ENCODE measurements at places on chromosomes 6 and 20.
A peak's percentile ranks its signal among the peaks of the same experiment; 100 is the strongest.

- DNase-seq: no peak
Observed at GRCh38 chr6:36924778-36925374, 29.7 kb upstream of the PI16 start.

DNA sequence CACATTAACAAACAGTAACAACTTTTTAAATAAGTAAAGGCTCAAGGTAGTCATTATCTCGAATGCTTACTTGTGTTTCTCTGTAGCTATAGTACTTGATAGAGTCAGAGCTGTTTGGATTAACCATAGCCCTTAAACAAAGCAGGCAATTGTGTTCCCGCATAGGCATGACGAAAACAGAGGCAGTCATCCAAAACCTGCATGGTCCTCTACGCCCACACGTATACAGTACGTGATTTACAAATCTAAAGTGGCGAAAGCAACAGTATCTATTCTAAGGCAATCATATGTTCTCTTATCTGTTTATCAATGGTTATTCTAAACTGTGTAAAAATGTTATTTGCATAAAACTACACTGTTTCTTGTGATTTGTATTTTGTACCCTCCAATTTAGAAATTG lies 31.8 kb downstream of the HFE start:
- no peak for DNase-seq

- no peak for DNase-seq
Observed at GRCh38 chr6:14092838-14093789, 24.5 kb upstream of the CD83 start.

DNA sequence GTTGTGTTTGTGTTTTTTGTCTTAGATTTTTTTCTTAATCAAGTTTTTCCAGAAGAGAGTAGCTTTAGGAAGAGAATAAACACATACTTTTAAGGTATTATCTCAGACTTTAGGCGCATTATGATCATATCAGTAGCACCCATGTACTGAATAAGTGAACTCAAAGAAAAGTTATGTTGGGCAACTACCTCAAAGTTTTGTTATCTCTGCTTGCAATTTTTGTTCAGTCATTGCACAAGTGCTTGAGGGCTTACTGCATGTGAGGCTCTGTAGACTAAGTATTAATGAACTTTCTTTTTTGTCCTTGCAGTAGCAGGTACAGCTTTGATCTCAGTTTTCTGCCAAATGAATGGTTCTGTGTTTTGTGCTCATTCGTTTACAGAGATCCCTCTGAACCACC lies 189.0 kb downstream of the SLC16A10 start:
- no peak for DNase-seq

- no peak for DNase-seq
Observed at GRCh38 chr6:144647406-144647964, 362.4 kb downstream of the UTRN start.

- DNase-seq: peak; percentile 8
Observed at GRCh38 chr6:25788305-25788922, 33.9 kb downstream of the SLC17A4 start.

DNA sequence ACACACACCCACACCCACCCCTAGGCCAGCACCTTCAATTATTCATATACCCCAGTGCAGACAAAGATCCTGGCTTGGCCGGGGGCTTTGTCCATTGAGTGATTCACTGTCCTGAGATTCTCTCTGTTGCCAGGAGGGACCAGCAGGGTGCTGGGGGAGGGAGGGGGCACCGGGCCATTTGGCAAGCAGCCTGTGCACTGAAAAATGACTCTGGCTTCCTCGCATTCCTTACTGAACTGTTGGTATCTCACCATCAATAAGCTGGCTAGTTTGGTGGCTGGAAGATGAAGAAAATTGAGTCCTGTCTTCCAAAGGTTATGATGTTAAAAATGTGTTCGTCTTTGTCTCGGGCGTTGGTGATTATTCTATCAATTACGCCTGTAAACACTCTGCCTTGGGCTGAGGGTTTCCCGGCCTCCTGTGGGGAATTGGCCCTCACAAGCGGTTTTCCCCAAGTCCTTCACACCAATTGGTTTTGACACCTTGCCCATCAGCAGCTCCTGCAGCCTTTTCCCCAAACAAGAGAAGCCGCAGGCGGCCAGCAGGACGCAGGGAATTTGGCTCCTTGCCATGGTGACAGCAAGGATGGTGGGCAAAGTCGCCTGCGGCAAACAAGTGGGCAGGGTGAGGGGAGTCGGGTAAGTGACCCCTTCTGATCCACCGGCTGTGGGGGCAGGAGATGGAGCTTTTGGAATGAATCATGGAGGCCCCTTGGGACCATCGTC lies 4.9 kb downstream of the VSTM2L start:
- DNase-seq: peak; percentile 52

- no peak for DNase-seq
Observed at GRCh38 chr20:32635764-32636163, 38.0 kb downstream of the C20orf203 start.

- DNase-seq: no peak
Observed at GRCh38 chr6:31528821-31529328, at the start of gene MCCD1. Gene MCCD1, plus strand, starts transcription at chr6:31528962. Its CDS starts 53 bp downstream, at chr6:31529015.

GRCh38 chr6:72374857-72375256 lies 247.0 kb upstream of the KCNQ5 start:
- DNase-seq: no peak

- no peak for DNase-seq
Observed at GRCh38 chr20:54646156-54646517, 170.7 kb downstream of the DOK5 start.

DNA sequence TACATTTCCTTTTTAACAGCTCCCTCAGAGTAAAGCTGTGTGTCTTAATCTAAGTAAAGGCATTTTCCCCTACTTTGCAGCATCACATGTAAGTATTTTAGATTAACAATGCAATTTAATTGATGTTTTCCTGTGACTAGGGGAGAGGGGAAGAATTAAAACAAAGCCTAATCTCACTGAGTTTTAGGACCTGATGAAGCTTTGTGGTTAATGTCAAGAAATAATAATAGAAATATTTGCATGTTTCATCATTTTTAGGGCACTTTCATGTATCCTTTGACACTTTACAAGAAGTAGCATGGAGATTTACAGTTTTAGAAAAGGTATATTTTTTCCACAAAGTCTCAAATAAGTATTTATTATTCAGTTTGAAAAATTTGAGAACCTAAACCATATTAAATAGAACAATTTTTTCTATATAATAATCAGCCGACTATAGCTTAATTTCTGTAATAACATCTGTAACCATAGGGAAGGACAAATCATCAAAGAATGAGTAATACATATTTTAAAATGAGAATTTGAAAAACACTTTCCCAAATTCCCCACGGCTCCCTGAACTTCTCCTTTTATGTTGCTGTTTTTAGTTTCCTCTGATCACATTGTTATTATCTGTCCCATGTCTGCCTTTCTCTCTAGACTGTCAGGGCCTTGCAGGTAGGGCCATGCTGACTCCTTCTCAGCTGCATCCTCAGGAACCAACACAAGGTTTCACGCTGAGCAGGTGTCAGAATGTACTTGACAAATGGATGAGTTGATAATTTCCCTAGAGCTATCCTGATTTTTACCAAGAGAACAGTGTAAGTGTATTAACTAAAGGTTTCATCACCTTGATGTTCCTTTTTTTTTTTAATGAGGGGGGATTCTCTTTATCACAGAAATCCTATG lies 338.1 kb downstream of the SYNE1 start:
- DNase-seq: no peak

- DNase-seq: no peak
Observed at GRCh38 chr6:138499303-138500018, at the start of gene NHSL1. Gene NHSL1, minus strand, starts transcription at chr6:138499494. Its CDS starts 204 bp downstream, at chr6:138499290.

DNA sequence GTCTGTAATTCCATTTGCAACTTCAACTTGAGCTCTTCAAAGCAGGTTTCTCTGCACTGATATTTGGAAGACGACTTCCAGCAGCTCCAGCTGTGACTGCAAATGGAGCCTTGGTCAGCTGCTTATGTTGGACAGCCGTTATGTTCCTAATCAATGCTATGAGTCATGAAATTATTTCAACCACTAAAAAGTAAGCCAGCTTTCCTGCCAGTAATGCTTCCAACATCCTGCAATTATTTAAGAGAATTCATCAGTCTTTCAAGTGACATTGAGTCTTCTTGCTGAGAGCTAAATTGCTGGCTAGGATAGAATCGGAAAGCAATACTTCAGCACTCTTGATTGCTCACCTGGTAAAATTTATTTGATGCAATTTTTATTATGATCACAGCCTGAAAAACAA lies 375.7 kb downstream of the MMUT start:
- DNase-seq: no peak

GRCh38 chr20:53837126-53837826 lies 233.1 kb downstream of the BCAS1 start:
- no peak for DNase-seq

GRCh38 chr6:112155886-112156285 lies 68.5 kb downstream of the FAM229B start:
- DNase-seq: no peak

GRCh38 chr20:32368925-32369324 lies 10.8 kb downstream of the ASXL1 start:
- DNase-seq: no peak

- no peak for DNase-seq
Observed at GRCh38 chr6:25254671-25255070, 24.5 kb upstream of the CARMIL1 start.

DNA sequence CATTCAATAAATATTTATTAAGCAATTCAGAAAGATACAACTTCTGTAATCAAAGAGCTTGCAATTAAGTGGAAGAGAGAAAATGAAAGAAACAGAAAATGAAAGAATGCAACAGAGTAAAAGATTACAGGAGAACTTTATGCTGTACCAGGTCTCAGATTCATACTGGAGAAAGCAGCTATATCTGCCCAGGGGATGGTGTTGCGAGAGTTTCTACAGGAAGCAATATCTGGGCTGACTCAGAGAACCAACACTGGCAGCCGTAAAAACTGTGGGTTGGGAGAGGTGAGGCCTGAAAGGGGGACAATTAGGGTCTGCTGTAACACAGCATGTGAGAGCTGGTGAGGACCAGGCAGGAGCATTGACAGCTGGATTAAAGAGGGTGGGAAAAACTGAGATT lies 256.7 kb upstream of the TCF21 start:
- no peak for DNase-seq

GRCh38 chr6:33609528-33609927 lies 11.6 kb upstream of the ITPR3 start:
- no peak for DNase-seq

GRCh38 chr6:13159300-13159699 lies 169.0 kb downstream of the TBC1D7 start:
- no peak for DNase-seq

GRCh38 chr20:62208061-62208794 lies 11.8 kb downstream of the HRH3 start:
- no peak for DNase-seq

- DNase-seq: no peak
Observed at GRCh38 chr6:139161817-139162284, 27.0 kb downstream of the HECA start.

DNA sequence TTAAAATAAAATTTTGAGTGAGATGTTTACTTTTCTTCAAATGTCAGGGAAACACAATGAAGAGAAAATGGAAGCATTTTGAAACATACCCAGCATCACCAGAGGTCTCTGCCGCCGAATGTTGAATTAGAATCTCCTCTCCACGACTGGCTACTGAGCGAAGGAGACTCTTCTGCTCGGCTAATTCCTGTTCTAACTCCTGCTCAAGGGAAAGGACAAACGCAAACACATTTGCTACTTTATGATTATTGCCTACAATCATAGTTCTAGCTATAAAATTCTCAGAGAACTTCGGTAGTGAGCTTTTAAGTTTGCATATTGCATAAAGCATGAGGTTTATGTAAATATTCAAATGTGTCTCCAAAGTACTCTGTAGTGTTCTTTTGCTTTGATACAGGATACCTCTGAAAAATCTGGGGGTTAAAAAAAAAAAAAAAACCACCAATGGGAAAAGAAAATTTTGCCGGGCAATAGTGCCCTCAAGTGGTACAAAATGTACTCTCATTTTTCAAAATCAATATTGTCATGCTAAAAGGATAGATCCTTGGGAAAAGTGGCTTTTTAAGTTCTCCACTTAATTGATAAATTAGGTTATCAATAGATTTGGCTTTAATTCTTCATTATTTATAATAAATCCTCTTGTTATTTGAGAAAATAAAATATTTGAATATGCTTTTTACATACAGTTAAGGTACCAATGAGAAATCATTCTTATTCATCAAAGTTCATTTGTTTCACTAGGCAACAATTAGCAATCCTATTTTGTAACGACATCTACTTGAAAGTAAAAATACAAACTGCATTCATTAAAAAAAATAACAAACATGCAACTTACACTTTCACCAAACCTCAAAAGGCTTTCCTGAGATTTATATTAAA lies 369.0 kb downstream of the SYNE1 start:
- DNase-seq: no peak

DNA sequence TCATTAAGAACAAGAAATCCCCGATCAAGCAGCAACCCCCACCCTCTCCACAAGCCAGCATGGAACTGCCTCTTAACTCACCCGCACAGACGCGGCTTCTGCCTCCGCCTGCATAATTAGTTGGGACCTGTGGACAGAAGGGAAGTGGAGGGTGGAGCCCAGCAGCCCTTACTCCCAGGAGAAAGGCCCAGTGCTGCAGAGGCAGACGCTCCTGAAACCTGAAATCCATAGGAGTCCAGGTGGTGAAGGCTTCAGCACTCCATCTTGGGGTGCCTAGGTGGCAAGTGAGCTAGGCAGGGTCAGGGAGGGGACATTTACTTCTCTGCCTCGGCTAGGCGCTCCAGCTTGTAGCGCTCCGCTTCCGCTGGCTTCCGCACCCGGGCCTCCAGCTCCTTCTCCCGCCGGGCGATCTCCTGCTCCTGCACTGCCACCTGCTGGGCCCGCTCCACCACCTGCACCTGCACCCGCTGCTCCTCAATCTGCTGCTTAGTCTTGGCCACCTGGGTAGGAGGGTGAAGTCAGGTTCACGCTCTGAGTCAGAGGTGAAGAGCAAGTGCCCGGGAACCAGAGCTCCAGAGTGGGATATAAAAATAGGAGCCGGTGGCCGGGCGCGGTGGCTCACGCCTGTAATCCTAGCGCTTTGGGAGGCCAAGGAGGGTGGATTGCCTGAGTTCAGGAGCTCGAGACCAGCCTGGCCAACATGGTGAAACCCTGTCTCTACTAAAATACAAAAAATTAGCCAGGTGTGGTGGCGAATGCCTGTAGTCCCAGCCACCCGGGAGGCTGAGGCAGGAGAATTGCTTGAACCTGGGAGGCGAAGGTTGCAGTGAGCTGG lies 10.7 kb downstream of the TUBB start:
- no peak for DNase-seq

- DNase-seq: no peak
Observed at GRCh38 chr6:126812010-126812409, 306.5 kb upstream of the RSPO3 start.

- no peak for DNase-seq
Observed at GRCh38 chr6:139287868-139288267, 3.9 kb downstream of the TXLNB start.

- no peak for DNase-seq
Observed at GRCh38 chr20:31758521-31758920, 19.4 kb downstream of the TPX2 start.

- no peak for DNase-seq
Observed at GRCh38 chr20:42095221-42095620, 477.0 kb upstream of the CHD6 start.

GRCh38 chr6:112634376-112634775 lies 287.2 kb downstream of the RFPL4B start:
- DNase-seq: no peak

DNA sequence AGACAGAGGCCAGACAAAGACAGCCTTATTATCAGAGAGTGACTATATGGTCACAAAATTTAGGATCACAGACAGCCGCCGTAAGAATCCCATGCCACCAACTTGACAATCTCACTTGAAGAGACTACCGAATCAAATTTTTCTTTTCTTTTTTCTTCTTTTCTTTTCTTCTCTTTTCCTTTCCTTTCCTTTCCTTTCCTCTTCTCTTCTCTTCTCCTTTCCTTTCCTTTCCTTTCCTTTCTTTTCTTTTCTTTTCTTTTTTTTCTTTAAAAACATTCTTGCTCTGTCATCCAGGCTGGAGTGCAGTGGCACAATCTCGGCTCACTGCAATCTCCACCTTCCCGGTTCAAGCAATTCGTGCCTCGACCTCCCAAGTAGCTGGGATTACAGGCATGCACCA lies 1.2 kb upstream of the EPPIN start:
- no peak for DNase-seq

All from fibroblast of skin of left quadriceps (primary cell).